ENCODE measurements at places on chromosomes 11 and 22.

DNA sequence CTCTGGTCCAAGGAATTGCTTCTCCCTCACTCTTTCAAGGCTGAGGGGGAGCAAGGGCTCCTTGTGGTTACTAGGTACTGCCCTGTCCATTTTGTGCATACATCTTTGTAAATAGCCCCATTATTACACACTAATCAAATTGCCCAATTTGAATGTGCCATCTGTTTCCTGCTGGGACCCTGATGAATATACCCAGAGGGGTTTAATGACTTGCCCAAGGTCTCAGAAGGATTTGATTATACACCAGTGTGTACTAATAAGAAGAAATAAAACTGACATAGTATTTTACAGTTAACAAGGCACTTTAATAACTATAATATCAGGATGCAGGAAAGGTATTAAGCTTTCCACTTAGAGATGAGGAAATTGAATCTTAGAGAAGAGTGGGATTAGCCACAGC is 64.6 kb upstream of the PTPRJ start:
- no peak for DNase-seq

DNA sequence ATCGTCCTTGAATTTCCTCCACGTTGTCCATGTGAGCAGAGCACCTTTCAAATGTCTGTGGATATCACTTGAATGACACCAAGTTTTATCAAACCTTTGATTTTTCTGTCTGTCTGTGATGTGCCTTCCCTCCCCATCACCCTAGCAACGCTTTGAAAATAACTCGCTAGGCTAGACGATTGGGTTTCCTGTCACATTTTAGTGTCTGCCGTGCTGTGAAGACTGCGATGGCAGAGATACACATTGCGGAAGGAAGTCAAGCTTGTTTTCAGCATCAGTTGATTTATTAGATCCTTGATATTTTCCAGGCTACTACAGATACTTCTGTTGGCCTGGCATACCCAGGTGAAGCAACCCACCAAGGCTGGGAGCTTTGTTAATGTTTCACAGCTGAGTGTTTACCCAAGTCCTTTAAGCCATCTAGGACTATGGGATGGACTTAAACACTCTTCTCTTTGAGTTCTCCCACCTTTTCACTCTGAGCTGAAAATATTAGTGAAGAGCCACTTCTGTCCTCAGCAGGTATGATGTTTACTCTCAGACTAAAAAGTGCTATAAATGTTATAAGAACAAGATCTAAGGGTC is 93.6 kb upstream of the CD44 start:
- DNase-seq, result no peak

DNA sequence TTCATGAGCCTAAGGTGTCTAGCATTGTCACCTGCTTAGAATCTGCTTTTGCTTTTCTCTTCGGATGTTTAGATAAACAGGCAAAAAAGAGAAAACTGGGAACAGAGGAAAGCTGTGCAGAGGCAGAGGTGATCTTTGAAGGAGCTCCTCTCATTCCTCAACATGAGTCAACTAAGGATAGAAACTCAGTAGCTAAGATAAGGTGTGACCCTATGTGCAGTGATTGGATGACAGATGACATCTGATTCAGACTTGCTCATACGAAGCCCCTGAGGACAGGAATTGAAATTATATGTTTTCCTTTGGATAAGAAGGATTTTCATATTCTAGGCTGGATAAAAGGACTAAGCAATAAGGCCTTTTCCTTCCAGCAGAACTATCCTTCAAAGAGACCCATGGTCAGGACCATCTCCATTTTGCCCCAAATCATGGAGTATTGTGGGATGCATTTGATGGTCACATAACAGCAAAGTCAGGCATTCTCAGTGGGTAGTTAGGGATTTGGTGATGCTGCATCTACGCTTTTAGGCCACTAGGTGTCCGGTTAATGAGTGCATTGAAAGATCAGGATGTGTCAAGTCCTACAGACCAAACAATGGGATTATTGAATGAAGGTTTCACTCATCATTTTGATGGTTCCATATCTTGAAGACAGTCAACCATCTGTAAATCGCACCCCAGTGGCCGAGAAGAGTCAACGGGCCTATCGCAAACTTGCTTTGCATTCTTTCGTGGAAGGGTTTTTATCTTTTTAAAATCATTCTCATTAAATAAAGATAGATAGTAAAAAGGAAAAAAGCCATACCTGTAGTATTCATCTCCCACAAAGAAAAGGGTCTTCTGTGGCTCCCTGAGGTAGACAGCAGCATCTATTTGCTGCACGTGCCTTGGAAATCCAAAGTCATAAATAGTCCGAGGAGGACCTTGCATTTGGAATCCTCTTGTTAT is 32.2 kb downstream of the MMP20 start:
- DNase-seq, result no peak

- no peak for DNase-seq
Measured at GRCh38 chr22:30434843-30435242, 9.3 kb downstream of the MTFP1 start.

GRCh38 chr11:11436715-11437313 is 83.8 kb upstream of the CSNK2A3 start:
- DNase-seq, result no peak

DNA sequence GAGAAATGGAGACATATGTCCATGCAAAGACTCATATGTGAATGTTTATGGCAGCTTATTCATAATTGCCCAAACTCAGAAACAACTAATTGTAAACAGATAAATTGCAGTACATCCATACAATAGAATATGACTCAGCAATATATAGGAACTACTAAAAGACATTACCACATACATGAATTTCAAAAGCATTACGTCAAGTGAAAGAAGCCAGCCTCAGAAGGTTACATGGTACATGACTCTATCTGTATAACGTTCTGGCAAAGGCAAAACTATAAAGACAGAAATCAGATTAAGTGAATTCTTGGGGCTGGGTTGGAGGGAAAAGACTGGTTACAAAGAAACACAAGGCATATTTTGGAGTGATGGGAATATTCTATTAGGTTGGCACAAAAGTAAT is 7.2 kb downstream of the KCTD21 start:
- no peak for DNase-seq

- DNase-seq, result no peak
Measured at GRCh38 chr11:68411501-68411991, 49.0 kb upstream of the PPP6R3 start.

DNA sequence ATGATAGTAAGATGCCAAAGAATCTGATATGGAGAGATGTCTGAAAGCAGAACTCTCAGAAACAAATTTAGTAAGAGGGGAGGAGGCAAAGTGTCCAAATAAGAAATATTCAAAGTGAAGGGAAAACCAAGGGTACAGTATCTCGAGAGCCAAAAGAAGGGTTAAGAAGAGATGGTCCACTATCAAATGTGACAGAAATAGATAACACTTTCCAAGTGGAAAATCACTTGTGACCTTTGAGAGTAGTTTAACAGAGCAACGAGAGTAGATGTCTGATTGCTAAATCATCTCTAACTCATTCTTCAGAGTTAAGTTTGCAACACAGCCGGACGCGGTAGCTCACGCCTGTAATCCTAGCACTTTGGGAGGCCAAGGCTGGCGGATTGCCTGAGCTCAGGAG is 4.3 kb upstream of the BUD13 start:
- DNase-seq, result no peak

DNA sequence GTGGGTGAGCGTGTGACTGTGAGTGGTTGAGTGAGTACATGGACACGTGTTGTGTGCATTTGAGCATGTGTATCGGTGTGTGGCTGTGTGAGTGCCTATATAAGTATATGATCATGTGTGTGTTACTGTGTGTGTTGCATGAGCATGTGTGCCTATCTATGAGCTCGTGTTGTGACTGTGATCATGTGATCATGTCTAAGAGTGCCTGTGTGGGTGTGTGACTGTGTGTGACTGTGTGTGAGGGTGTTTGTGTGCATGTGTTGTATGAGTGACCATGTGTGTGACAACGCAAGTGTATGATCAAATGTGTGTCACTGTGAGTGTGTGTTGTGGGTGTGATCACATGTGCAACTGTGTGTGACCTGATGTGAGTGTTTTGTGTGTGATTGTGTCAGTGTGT is 88.8 kb downstream of the UBASH3B start:
- no peak for DNase-seq

DNA sequence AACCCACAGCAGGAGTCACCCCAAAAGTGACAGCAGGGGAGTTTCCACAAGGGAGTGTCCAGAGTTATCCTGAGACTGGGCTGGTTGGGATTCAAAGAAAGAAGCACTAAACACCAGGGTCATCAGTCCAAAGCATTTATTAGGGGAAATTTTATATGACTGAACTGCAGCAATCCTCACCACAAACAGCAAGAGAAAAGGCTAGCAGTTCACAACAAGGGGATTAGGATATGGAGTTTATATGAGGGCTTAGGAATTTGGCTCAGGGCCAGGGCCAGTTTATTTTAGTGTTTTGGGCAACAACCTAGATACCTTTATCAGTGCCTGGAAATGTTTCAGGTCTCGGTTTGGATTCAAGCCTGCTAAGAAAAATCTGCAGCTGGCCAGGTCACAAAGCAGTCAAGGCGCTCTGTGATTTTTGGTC is 4.6 kb upstream of the TMEM126A start:
- no peak for DNase-seq

DNA sequence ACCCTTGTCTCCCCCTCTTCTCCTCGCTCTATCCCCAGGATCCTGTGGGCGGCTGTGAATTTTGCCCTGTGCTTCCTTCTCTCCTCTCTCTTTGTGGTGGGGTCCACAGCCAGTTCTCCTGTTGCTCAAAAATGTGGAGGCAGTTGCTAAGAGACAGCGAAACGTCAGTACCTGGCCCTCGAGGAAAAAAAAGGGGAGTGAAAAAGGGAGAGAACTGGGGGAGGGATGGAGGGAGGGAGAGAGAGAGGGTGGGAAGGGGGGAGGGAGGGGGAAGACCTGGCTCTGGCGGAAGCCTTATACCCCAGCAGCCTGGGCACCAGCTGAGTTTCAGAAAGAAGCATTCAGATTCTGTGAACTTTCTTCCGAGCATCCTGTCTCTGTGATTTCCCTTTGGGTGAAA is 2.1 kb upstream of the LRRC55 start:
- DNase-seq, result no peak

GRCh38 chr22:31895411-31896123 is 48.8 kb upstream of the YWHAH start:
- DNase-seq, result no peak

- no peak for DNase-seq
Measured at GRCh38 chr11:113531575-113532451, 56.6 kb upstream of the DRD2 start.

GRCh38 chr11:61392981-61393595 is 701 bp downstream of the TMEM216 start:
- DNase-seq, result no peak

GRCh38 chr11:115758011-115758410 is 253.8 kb upstream of the CADM1 start:
- DNase-seq, result no peak

DNA sequence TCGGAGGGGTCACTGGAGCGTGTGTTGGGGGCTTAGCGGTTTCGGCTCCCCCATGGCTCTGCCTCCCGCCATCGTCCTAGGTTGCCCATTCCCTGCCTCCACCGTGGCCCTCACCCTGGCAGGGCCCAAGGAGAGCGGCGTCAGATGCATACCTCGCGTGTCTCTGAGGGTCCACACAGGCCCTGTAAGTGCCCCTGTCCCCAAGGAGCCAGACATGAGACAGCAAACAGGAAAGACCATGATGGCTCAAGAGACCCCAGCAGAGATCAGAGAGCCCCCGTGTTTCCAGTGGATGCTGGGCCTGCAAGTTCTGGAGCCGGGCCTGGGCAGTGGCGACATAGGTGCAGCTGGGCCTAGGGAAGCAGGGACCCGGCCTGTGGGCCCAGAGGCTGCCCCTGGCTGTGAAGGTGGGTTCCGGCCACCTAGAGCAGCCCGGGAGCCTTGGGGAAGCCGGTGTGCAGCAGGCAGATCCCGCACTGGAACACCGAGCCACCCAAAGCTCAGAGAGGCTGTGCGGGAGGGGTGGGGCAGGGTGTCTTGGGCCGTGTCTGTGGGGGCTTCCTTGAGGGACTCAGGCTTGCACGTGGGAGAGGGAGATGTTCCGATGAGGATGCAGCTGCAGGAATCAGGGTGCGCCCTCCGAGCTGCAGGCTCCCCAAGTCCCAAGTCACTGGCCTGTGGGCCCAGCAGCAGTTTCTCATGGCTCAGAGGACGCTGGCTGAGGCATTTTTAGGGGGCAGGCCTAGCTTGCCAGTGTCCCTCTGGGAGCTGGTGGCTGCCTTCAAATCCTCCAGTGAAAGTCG is 126.4 kb downstream of the KCNQ1OT1 start:
- DNase-seq, result no peak

DNA sequence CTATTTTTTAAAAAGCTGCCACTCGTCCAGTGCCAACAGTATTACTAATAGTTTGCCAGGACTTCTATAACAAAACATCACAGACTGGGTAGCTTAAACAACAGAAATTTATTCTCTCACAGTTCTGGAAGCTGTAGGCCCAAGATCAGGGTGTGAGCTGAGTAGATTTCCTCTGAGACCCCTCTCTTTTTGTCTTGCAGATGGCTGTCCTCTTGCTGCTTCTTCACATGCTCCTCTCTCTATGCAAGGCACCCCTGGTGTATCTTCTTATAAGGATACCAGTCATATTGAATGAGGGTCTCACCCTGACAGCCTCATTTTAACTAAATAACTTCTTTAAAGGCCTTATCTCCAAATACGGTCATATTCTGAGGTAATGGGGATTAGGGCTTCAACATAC is 390.9 kb downstream of the DLG2 start:
- DNase-seq, result no peak

- no peak for DNase-seq
Measured at GRCh38 chr22:27019827-27020226, 362.4 kb downstream of the MIAT start.

- DNase-seq, result no peak
Measured at GRCh38 chr11:78902771-78903507, 328.3 kb upstream of the NARS2 start.

GRCh38 chr11:73932781-73933180 is 18.0 kb upstream of the DNAJB13 start:
- DNase-seq, result no peak

Data from D721Med (cell line).